ENCODE measurements at places on chromosomes 2 and 18. TPM values are rescaled to one million over a fixed set of nuclear protein-coding genes. Genes with fewer than 3 reads are reported as not detected.

PLCD4 gene
- polyA plus RNA-seq: 9.4 TPM

IL1RL1 gene
- 0.42 TPM for polyA plus RNA-seq

- no peak for DNase-seq
These were observed 2.8 kb upstream of the BOK start for GRCh38 chr2:241555711-241556110.

- no peak for DNase-seq
These were observed 5.7 kb downstream of the GPATCH11 start for GRCh38 chr2:37090019-37090477.

DNA sequence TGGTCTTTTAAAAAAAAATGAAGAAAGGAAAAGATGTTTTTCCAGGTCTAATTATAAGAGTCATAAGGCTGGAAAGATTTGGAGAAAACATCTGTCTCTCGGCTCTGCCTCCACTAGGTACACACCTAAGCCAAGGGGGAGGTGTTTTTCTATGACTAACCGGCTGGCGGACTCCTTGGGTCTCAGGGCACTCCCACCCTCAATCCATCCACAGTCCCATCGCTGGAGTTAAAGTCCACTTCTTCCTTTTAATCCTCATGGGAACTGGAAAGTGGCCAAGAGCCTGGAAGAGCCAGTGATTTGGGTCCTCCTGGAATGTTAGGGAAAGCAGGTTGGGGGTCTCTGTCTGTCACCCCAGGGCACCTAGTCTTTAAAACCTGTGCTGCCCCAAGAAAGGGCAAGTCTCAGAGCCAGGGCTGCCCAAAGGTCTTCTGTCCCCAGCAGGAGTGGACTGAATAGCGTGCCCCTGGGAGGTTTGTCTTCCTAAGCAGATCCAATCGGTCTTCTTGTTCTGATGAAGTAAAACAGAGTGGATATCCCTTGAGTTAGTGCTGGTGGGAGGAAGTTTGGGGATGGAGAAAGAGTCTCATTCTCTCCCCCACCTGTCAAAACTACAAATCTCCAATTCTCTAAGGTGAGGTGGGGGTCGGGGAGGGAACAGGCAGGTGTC, 66.4 kb downstream of the MCFD2 start:
- DNase-seq: no peak

- no peak for DNase-seq
These were observed 3.7 kb downstream of the IER3IP1 start for GRCh38 chr18:47172476-47172875.

- DNase-seq: no peak
These were observed 1142.1 kb downstream of the CNTNAP5 start for GRCh38 chr2:125167152-125167551.

DNA sequence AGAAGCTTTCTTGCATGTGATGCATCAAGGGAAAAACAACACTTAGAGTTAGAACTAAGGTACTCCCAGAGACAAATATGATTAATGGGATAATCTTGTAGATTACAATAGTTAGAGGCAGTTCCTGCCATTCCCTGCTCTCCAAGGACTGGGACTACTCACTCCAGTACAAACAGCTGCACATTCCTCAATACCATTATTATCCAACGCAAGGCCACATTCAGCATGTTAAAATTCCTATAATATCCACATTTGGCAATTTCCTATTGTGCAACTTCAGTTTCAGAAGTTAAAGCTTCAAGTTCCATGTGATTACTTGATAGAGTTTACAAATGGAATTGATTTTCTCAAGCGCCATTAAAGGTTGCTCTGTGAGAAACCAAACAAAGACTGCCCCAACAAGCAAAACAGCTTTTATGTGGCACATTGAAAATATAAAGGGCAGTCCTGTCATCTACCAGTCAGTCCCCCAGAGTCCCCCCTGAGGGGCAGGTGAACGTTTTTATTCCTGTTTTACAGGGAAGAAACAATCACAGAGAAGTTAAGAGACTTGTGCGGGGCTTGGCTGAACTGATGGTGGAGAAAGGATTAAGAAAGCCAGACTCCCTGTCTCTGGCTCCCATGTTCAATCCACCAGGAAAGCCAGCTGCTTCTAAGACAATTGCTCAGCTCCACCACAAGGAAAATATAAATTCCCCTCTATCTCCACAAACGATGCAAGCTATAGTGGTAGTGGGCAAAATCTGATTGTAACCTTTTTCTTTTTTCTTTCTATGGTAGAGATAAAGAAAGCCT, 72.6 kb downstream of the TXNL1 start:
- no peak for DNase-seq

DNA sequence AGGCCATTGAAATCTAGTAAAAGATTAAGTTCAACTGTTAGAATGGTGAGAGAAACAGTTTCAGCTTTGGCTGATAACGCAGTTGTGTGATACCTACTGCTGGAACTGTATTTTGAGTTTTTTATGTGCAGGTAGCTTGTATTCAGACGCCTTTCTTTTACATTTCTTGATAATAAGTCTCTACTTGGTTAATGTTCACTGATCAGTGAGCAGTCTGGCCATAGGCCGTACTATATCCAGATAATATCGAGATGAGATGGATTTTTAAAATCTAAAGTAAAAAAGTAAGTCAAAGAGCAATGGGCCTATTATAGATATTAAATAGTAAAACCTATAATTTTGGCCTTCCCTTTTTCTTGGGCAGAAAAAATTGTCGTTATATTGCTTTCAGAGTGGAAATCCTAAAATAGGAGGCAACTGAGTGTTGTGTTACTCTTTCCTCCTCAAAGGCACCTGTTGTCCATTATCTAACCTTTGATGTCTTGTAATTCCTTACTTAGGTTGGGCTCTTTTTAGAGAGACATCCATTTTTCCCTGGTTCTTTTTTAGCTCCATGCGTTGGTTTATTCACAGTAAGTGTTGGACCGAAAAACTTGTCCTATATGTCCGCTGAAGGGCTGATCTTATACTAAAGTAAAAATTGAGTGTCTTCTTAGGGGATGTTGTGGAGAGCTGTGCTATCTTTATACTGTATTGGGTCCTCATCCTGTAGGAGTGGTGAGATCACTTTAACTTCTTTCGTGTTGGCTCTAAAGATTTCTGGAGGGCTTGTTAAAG, 1.7 kb downstream of the EML4 start:
- DNase-seq: no peak

All from renal cortex interstitium (tissue), 15 donors.